NCI-H2081 treated with DMSO at 0.1 percent for 48 hours (cell line): ENCODE measurements at places on chromosomes 3 and 15.

DNA sequence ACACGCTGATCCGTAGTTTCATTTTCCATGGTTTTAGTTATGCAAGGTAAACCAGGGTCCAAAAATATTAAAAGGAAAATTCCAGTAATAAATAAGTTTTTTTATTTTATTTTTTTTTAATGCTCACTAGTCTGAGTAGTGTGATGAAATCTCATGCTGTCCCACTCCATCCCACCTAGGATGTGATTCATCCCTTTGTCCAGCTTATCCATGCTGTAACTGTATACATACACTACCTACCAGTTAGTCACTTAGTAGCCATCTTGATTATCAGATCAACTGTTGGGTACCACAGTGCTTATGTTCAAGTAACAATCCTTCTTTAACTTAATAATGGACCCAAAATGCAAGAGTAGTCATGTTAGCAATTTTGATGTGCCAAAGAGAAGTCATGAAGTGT lies 75.2 kb downstream of the ESYT3 start:
- no peak for DNase-seq

DNA sequence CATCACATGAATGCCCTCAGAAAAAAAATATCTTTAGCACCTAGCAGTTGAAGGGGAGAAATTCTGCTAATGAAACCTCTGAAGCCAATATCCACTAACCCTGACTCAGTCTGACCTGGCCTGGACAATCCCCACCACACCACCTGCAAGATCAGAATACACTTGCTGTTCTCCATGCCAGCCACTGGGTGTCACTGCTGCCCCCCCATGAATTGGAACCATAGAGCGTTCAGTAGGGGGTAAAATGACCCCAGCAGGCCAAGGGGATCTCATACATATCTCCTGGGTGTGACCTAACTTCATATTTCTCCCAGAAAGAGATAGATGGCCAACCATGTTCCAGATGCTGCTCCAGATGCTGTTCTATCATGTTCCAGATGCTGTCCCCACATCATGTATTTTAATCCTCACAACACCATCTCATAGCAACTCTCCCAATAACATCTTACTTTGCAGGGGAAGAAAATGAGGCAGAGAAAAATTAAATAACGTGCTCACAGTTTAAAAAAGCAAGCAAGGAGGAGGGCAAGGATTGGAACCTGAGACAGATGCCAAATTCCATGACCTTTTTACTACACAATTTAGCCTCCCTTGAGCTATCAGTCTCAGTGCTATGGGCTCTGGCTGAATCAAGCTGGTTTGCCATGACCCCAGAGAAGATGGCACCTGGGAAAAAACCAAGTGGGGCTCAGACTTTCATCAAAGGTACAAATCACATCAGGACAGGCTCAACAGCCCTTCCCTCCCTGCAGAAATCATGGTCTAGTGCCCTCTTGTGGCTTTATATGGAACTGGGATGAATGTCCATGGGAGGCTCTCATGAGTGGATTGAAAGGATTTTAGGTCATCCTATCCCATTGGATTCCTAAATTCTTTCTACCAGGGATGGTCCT lies 12.4 kb downstream of the NTRK3 start:
- DNase-seq, result no peak

DNA sequence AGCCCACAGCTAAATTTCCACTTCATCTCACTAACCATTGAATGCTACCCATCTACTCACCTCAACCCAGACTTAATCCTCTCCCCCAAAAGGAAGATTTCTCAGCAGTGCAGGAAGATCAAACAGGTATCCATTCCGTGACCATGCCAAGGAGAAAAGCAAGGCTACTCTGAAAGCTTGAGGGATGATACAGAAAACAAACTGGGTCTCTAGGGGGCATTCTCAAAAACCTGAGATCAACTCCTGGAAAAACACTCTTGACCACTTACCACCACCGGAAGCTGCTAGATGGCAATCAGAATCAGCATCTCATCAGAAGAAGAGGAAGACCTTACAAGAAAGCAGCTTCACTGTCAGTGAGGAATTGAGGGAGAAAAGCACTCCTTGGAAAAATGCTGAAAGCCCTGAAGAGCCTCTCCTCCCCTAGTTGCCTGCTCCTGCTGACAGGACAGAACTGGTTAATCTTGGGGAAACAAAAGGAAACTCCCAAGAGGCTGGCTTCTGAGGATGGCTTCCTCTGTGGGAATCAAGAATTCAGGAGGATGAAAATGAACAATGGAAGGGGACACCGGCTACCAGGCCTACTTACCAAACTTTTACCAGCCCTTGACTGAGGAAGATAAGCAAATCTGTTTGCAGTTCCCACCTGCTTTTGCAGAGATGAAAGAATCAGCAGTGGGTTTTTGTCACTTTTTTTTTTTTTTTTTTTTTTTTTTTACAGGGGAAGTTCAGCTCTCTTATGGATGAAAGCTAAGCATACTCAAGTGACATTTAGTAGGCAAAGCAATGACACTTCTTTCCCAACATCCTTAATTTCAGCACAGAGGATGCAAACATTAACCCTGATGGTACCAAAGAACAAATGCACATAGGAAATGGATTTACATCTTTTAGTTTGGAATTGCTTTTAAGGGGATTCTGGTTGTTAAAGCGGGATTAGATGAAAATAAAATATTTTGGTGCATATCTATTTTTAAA lies at the start of gene ATP8B4:
Gene ATP8B4 (minus strand): TSS at position 171 of the 978 bp plus-strand sequence. CDS start 12,267 bp downstream, outside the sequence.
- no peak for DNase-seq

GRCh38 chr15:36432161-36432560 lies 147.3 kb upstream of the CDIN1 start:
- DNase-seq, result no peak

GRCh38 chr3:173066044-173067004 lies 74.7 kb downstream of the SPATA16 start:
- DNase-seq, result no peak

DNA sequence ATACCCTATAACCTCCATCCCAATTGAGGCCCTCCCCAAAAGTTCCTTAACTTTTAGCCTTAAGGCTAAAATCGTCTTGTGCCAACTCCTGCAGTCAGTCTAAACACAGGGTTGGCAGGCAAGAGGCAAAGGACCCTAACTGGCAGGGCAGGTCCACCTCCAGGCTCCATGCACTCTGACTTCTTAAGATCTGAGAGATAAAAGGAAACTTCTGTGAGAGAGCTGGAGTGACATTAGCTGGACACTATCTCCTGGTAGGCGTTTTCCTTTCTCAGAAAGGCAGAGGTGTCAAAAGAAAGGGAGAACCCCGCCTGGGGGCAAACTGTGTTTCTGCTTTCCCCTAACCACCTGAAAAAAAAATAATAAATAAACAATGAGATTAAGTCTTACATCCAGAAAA lies 3.6 kb downstream of the CHSY1 start:
- no peak for DNase-seq
